Tibial nerve (tissue), 4 donors: ENCODE measurements at places on chromosomes 16 and 17.

DNA sequence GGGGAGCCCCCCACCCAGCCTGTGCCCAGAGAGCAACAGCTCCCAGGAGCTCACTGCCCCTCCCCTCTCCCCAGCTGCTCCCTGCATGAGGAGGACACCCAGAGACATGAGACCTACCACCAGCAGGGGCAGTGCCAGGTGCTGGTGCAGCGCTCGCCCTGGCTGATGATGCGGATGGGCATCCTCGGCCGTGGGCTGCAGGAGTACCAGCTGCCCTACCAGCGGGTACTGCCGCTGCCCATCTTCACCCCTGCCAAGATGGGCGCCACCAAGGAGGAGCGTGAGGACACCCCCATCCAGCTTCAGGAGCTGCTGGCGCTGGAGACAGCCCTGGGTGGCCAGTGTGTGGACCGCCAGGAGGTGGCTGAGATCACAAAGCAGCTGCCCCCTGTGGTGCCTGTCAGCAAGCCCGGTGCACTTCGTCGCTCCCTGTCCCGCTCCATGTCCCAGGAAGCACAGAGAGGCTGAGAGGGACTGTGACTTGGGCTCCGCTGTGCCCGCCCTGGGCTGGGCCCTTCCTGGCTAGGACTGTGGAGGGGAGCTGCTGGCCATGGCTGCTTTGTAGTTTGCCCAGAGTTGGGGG is 584 bp downstream of the TCAP start:
- DNase-seq: no peak

DNA sequence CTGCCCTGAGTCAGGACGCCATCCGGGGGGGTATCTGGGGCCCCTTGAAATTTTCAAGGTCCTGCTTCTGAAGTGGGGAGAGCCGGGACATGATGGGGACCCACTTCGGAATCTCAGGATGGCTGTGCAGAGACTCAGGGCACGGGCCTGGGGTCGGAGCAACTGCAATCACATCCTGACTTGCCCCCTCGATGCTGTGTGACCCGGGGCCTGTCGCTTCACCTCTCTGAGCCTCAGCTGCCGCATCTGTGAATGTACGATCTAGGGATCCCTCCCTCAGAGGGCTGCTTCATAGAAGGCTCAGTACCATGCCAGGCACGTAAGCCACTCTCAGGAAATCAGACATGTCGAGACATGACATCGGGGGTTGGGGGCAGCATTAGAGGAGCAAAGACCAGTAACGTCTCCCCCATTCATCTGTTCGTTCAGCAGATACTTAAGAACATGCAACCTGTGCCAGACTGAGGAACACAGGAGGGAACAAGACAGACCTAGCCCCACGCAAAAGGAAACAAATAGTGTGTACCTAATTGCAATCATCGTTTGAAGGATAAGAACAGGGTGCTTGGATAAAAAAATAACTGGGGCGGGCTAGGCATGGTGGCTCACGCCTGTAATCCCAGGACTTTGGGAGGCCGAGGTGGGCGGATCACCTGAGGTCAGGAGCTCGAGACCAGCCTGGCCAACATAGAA is 229.6 kb downstream of the PARN start:
- DNase-seq: no peak

- no peak for DNase-seq
Measured at GRCh38 chr16:30858829-30859423, 35.0 kb downstream of the BCL7C start.

- no peak for DNase-seq
Measured at GRCh38 chr17:62704381-62704971, 77.0 kb downstream of the MRC2 start.

GRCh38 chr16:48586083-48586482 is 23.9 kb downstream of the N4BP1 start:
- no peak for DNase-seq

DNA sequence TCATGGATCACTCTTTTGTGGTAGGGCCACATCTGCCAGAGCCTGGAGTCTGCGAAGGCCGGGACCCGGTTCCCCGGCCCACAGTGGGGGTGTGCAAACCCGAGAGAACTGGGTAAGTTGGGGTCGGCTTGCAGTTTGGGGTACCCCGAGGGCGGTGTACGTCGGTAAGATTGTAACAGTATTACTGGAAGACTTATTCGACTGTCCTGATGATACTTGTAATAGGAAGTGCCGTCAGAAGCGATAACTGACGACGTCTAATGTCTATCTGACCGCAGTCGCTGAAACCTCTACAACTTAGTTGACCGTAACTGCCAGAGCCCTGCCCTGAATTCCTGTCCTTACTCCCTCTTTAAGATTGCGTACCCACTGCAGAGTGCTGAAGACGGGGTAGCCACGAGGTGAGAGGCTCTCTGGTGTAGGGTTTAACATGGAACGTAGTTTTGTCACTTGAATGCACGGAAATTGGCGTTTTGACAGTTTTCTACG is 24.0 kb downstream of the TRPV2 start:
- no peak for DNase-seq

DNA sequence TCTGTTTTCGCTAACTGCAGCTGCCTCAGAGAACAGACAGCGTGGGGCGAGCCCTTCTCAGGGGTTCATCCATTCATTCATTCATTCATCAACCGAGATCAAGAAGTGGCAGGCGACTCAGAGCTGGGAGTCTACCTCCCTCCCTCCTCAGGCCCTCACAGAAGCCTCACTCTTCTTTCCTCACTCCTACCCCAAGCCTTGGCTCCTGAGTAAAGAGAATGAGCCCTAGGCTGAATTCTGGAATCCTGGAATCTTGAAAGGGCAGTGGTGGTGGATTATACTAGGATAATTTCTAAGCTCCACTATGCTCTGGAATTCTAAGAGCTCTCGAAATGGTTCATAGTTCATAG is 2.3 kb upstream of the DLX3 start:
- no peak for DNase-seq

DNA sequence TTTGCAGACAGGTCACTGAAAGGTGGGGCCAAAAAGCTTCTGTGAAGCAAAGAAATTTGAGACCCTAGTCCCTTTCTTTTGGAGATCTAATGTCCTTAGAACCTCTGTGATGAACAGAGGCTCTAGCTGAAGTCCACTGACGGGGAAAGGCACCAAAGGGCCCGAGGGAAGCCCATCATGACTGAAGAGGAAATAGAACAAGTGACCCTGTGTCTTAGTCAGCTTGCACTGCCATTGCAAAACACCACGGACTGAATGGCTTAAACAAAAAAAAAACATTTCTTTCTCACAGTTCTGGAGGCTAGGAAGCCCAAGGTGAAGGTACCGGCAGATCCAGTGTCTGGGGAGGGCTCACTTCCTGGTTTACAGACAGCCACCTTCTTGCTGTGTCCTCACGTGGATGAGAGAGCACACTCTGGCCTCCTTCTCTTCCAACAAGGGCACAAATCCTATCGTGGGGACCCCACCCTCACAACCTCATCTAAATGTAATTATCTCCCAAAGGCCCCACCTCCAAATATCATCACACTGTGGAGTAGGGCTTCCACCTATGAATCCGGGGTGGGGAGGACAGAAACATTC is 24.3 kb upstream of the ASGR2 start:
- DNase-seq: no peak

DNA sequence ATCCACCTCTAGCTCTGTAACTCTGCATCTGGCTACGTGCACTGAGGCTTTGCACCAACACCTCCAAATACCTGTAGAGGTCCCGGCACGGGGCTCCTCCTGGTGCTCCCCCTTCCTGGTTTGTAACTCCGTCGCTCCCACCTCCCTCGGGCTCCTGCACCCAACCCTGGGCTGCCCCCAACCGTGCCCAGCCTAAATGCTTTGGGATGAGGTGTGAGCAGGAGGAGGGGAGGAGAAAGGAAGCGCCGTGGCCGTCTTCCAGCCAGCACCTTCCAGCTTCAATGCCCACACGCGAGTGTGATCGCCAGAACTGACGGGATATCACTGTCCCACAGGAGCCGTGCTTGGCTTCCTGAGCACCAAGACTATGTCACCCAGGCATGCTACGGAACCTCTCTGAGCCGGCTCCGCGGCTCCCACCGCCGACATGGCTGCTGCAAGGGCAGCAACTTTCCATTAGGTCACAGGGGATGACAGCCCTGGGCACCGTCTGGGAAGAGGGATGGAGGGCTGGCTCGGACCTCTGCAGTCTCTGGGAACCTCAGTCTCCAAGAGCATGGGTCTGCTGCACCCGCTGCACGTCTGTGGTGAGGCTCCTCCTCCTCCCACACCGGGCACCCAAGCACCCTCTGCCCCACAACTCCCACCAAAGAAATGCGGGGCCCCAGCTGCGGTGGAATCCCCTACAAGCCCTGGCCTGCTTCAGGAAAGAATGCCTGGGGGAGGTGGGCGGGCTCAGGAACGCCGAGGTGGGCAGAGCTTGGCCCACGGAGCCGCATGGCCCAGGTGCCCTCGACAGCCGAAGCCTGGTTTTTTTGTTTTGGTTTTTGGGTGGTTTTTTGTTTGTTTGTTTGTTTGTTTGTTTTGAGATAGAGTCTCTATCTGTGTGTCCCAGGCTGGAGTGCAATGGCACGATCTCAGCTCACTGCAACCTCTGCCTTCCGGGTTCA is 6.4 kb upstream of the SLC38A10 start:
- DNase-seq: no peak

- DNase-seq: no peak
Measured at GRCh38 chr17:31534223-31534888, 142.9 kb downstream of the RAB11FIP4 start.

DNA sequence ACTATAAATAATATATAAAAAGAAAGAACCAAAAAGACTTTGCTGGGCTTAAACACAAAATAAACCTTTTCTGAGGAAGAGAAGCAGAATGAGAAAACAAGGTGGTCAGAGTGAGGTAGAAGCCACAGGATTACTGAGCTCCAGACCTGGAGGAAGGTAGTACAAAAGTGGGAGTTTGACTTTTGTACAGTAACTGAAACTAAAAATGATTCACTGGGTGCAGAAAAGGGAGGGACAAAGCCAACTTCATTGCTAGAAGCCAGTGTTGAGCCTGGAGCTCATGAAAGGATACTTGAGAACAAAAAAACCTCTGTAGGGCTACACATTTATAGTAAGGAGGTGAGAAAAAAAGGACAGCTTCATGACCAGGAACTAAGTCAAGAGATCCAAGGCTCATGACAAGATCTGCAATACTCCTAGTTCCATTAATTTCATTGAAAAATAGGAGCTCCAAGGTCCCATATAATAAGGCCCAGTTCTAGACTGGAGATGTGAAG is 45.5 kb downstream of the PKD1L3 start:
- no peak for DNase-seq

DNA sequence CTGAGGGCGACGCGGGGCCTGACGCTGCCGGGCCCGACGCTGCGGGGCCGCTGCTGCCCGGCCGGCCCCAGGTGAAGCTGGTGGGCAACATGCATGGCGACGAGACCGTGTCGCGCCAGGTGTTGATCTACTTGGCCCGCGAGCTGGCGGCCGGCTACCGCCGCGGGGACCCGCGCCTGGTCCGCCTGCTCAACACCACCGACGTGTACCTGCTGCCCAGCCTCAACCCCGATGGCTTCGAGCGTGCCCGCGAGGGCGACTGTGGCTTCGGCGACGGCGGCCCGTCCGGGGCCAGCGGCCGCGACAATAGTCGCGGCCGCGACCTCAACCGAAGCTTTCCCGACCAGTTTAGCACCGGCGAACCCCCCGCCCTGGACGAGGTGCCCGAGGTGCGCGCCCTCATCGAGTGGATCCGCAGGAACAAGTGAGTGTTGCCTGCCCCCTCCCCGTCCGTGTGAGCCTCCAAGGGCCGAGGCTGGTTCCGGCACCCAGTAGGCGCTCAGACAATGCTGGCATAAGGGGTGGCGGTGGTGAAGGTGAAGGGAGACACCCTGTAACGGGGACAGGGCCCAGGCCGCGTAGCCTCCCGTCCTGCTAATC is 676 bp downstream of the CPD start:
- DNase-seq: no peak

- no peak for DNase-seq
Measured at GRCh38 chr17:78592991-78593329, 15.8 kb upstream of the DNAH17 start.

GRCh38 chr17:59464246-59464645 is 101.2 kb upstream of the DHX40 start:
- DNase-seq: no peak

GRCh38 chr16:57483725-57484514 is 2.4 kb downstream of the DOK4 start:
- no peak for DNase-seq

DNA sequence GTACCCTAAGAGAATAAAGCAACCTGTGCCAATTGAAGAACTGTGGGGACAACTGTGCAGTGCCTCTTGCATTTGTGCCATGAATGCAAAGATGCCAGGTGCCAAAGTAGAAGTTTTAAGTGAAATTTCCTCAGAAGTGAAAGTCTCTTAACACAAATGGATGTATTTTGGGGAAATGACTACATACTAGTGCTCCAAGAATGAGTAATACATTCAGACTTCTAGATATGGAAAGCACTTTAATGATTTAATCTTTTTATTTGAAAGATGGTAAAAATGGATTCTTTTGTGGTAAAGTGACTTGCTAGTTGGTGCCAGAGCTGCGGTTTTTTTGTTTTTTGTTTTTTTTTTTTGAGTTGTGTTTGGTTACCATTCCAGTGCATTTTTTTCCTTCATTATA is 15.0 kb downstream of the UTP18 start:
- DNase-seq: no peak

- DNase-seq: no peak
Measured at GRCh38 chr16:30615358-30616091, 5.3 kb upstream of the ZNF689 start.

GRCh38 chr16:54955757-54956156 is 25.1 kb downstream of the IRX5 start:
- no peak for DNase-seq

- DNase-seq: peak; percentile 78
Measured at GRCh38 chr17:66906321-66907278, 57.9 kb upstream of the CACNG4 start.

DNA sequence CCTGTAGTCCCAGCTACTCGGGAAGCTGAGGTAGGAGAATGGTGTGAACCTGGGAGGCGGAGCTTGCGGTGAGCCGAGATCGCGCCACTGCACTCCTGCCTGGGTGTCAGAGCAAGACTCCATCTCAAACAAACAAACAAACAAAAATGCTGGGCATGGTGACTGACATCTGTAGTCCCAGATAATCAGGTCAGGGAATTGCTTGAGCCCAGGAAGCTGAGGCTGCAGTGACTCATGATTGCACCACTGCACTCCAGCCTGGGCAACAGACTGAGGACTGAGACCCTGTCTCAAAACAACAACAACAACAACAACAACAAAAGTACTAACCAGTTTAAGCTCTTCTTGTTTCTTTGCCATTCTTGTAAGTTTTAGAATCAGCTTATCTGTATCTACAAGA is 383.0 kb upstream of the PMFBP1 start:
- DNase-seq: no peak

- DNase-seq: no peak
Measured at GRCh38 chr17:54950116-54950515, 18.3 kb downstream of the COX11 start.

DNA sequence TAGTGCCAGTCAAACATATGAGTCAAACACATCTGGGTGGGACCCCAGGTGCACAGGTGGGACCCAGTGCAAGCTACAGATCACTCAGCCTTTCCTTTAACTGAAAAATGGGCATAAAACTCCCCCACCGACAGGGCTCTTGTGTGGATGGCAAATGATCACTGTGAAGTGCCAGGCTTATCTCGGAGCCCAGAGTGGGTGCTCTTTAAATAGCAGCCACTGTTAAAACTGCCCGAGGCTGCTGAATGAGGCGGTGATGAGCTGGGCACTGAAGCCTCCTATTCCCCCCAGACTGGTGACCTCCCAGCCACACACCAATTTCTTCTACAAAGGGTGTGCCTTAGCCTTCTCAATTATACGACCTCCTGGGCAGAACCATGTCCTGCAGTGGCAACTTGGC is 433.8 kb downstream of the SLC39A11 start:
- no peak for DNase-seq

- DNase-seq: no peak
Measured at GRCh38 chr16:77974883-77975282, 47.5 kb upstream of the CLEC3A start.
